ENCODE measurements at places on chromosomes 16 and 17.

- no peak for DNase-seq
Observed at GRCh38 chr16:67339453-67339852, 12.8 kb downstream of the LRRC36 start.

- no peak for DNase-seq
Observed at GRCh38 chr16:16857603-16858283, 478.8 kb downstream of the NPIPA7 start.

DNA sequence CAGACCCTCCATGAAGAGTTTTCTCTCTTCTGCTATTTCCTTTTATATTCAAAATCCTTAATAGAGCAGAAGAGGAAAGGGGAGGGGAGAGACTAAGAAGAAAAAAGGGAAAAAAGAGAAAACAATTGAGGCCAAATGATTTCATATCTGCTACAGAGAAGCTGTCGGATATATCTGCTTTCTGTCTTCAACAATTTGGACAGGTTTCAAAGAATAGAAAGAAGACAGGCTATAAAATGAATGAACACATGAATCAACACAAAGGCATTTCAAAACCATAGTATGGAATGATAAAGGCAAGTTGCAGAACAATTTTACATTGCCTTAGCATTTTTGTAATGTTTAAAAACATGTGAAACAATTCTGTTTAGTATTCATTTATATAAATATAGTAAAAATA is 4.7 kb upstream of the CMTR2 start:
- DNase-seq, result no peak

- DNase-seq, result no peak
Observed at GRCh38 chr16:68711421-68712139, 25.5 kb upstream of the CDH1 start.

DNA sequence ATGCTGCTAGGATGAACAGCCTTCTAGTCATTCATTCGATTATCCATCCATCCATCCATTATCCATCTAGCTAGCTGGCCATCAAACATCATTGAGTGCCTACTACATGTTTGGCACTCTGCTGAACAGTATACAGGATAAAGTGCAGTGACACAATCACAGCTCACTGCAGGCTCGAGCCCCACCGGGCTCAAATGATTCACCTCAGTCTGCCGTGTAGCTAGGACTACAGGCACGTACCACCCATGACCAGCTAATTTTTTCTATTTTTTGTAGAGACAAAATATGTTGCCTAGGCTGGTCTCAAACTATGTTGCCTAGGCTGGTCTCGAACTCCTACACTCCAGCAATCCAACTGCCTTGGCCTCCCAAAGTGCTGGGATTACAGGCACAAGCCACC is 50.0 kb downstream of the SSH2 start:
- DNase-seq, result no peak
